ENCODE measurements at places on chromosomes 16 and 17.

GRCh38 chr17:12242345-12242954, 221.8 kb downstream of the MAP2K4 start:
- no peak for DNase-seq

- no peak for DNase-seq
Measured at GRCh38 chr17:49508061-49508865, 13.2 kb downstream of the NGFR start.

GRCh38 chr16:88705076-88705684, 1.0 kb downstream of the RNF166 start:
- DNase-seq, result no peak

GRCh38 chr17:75147878-75148546, 6.3 kb downstream of the JPT1 start:
- DNase-seq, result no peak

DNA sequence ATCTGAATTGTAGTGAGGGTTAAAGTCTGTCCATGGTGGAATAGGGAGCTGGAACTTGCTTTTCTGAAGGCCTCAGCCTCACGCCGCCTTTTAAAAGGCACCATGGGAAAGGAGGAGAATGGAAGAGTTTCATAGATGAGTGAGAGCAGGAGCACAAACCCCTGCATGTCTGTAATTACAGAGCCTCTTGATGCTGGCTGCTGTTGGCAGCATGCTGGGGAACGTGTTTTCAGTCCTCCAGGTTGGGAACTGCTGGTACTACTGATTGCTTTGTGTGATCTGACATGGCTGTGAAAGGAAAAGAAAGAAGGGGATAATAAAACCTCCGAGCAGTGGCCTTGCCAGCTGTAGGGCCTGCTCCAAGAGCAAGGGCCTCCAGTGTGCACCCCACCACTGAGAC, 16.8 kb upstream of the DYNLL2 start:
- DNase-seq, result no peak

Measured in activated T-cell treated with anti-CD3 and anti-CD28 coated beads for 4 hours (primary cell).